ENCODE measurements at places on chromosomes 1 and 21.

GRCh38 chr1:18719786-18720451 is 89.3 kb downstream of the PAX7 start:
- DNase-seq, result no peak

GRCh38 chr21:25809013-25809412 is 74.2 kb downstream of the GABPA start:
- DNase-seq, result no peak

GRCh38 chr1:203402629-203403337 is 51.9 kb upstream of the FMOD start:
- peak; percentile 90 for DNase-seq

- DNase-seq, result peak; percentile 74
These were observed 361.1 kb downstream of the TGFB2 start for GRCh38 chr1:218705911-218706893.

GRCh38 chr1:119101563-119101962 is 38.9 kb downstream of the WARS2 start:
- no peak for DNase-seq

DNA sequence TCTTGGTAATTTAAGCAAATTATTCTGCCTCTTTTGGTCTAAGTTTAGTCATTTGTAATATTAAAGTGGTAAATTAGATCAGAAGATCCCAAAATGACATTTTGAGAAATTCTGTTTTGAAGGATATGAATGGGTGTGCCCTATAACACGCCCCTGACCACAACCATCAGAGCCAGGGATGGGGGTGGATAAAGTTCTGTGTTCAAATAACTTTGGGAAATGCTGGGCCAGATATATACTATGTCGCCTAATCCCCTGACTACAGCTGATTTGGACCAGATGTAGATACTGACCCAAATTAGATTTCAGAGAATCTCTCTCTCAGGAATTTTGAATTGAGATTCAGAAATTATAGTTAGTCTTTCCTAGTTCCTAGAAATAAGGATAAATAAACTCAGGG is 21.2 kb upstream of the EDEM3 start:
- DNase-seq, result no peak

DNA sequence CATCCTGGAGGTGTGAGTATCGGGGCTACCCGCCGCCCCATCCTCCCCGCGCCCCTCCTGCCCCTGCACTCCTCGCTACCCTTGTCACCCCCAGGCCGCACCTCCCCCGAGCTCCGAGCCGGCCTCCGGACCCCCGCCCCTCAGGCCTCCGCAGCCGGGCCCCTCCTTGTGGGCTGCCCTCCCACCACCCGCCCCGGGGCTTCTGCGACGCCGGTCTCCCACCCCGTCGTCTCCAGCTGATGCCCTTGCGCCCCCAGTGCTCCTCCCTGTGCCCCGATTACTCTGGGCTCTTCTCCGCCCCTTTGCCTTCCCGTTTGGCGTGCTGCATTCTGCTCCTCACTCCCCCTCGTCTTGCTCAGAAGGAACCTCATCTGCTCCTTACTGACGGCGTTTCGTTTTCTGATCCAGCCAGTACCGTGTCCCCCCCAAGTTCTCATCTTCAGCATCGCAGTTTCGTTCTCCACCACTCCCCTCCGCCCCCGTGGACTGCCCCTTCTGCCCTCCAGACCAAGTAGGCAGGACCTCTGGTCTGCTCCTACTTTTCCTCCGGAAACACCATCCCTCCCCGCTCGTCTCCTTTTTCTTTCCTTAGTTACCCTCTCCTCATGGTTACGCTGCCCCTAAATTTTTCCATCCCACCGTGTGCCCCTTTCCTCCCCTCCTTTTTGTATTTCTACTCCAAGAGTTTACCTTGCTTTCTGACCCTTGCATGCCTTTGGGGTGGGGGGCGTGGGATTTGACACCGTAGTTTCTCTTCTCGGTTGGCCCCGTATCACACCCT is 841 bp downstream of the SNX27 start:
- no peak for DNase-seq

Measured in AG04450 (cell line).